Activated CD4-positive, alpha-beta T cell treated with anti-CD3 and anti-CD28 coated beads for 1 hour (primary cell): ENCODE measurements at places on chromosomes 12 and 14.

DNA sequence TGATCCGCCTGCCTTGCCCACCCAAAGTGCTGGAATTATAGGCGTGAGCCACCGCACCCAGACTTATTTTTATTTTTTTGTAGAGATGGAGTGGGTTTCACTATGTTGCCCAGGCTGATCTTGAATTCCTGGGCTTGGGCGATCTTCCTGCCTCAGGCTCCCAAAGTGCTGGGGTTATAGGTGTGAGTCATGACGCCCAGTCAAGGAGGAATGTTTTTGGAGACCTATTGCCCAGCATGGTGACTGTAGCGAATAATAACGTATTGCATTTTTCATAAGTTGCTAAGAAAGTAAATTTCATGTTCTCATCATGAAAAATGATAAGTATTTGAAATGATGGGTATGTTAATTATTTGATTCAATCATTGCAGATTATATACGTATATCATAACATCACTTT is 46.5 kb downstream of the TEAD4 start:
- DNase-seq, result no peak

GRCh38 chr14:60294411-60295069 is 45.5 kb downstream of the PPM1A start:
- DNase-seq, result no peak

- no peak for DNase-seq
Observed at GRCh38 chr12:39275846-39276245, 167.1 kb downstream of the KIF21A start.

- DNase-seq, result no peak
Observed at GRCh38 chr12:121570467-121571283, 10.1 kb downstream of the KDM2B start.
